ENCODE measurements at places on chromosomes 1 and 21.

DNA sequence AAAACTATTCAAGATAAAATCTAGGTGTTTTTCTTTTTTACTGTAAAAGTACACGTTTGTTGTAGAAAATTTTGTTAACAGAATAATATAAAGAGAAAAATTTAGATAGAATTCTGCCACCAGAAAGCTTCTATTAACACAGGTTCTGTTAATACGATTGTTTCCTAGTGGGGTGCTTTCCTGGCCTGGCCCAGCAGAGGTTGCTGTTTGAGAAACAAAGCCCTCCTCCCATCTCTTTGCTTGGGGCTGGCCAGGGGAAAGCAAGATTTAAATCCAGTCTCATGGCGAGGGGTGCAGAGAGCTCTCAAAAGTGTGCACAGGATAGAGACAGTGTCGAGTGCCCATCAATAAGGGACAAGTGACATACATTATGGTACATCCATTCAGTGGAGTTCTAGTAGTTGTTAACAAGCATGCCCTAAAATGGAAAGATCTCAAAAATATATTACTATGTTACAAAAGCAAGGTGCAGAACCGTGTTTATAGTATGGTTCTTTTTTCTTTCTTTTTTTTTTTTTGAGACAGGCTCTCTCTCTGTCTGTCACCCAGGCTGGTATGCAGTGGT lies 14.6 kb upstream of the ACBD3 start:
- no peak for DNase-seq

- DNase-seq, result no peak
These were observed 7.8 kb upstream of the ACTRT2 start for GRCh38 chr1:3013371-3014049.

DNA sequence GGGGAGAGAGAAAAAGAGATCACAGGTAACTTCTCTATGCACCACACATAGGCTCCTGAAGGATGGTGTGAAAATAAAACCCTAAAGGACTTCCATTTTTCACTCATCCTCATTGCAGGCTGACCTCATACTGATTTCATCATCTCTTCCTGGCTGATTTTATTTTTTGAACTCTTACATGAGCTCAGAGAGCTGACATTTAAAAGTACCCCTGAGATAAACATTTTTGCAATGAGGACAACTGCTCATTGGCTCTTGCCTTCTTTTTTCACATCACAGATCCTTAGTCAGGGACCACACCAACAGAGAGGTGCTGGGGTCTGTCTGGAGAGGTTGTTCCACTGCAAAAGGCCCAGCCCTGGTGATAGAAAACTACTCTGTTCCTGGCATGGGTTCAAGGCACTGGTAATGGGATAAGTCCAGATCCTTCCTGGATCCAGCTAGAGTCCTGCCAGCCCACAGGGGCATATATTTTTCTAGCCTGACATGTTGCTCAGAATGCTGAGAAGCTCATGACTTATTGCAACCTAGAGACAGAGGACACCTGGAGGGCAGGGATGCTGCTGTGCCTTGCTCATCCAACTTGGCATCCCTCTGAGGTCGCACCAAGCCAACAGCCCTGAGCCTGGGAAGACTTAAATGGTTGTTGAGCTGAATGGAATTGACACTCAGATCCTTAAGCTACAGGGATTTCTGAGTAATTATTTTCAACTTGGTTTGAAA lies 360.0 kb downstream of the HHAT start:
- DNase-seq, result no peak

GRCh38 chr1:87291107-87291506 lies 37.6 kb upstream of the LMO4 start:
- DNase-seq, result no peak

DNA sequence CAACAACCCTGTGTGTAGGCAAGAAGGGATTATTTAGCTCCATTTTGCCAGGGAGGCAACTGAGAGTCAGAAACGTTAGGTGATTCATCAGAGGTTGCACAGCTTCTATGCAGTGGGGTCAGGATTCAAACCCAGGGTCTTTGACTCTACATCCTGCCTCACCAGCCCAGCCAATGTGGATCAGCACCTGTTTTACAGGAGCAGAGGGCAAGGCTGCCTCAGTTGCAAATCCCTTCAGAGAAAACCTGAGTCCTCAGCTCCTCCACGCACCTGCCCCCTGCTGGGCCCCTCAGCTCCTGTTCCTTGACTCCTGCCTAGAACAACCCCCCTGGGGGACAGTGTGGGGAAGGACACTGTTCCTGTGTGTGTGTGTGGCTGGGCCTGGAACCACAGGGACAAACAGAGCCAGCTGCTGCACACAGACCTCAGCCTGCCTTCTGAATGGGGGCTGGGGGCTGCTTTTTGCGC lies 61.6 kb downstream of the LRRN2 start:
- DNase-seq, result no peak

- DNase-seq, result no peak
These were observed 171.7 kb downstream of the HUNK start for GRCh38 chr21:32044205-32045180.

- DNase-seq, result no peak
These were observed 178.8 kb downstream of the ETS2 start for GRCh38 chr21:38984568-38984967.

DNA sequence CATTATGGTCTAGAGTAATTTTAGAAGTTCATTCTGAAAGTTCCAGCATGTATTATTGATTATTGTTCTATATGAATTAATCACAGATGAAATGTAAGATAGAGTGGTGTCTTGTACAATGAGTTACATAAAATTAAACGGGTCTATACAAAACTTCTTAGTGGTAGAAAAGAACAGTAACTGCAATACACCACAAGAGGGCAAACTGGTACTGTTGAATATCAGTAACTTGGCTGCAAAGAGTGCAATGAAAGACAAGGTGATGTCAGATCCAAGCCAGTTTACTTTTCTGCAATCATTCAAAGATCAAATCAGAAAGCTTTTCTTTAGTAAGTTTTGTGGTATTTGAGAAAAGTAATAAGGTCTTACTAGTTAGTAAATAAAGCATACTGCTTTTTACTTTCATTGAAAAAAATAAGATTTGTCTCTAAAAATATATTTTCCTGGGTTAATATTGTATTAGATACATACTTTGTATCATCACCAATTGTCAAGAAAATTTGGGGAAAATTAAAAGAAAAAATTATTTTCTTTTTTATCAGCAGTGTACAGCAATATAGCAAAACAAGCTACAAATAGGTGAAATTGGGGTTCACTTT lies 66.4 kb upstream of the BTG3 start:
- peak; percentile 6 for DNase-seq

- DNase-seq, result no peak
These were observed 78.2 kb upstream of the IFFO2 start for GRCh38 chr1:19034721-19035120.

DNA sequence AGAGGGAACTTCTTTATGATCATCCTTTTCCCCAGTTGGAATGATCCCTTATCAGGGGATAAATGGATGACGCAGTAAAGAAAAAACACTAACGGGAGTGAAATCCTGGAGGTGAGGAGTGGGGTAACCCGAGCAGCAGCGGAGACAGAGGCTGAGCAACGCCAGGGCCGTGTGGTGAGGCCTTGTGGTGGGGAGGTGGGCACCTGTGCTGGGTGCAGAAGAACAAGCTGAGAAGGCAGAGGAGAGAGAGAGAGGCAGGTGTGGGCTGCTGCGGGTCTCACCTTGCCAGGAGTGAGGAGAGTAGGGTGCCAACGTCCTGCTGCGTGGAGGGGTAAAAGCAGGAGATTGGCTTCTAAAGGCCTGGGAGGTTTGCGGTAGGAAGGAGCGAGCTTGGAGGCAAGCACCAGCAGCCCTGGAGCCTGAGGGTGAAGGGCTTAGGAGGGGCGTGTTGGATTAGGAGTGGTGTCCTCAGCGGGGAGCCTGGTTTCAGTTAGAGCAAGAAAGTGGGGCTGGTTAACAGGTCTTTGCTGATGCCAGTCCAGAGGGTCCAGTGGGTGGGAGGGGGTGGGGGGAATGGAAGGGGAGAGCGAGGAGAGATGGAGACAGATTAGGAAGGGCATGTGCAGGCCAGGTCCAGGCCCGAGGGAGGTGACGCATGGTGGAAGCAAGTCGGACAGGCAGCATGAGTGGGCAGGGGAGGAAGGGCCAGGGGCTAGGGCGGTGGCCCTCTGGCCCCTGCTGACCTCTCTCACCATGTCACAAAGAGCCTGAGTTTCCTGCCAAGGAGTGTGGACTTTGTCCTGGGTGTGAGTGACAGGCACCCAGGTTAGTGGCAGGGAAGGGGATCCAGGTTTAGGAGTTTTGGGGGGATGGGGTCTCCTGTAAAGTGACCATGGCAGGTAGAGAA lies 36.7 kb upstream of the LHX4 start:
- DNase-seq, result no peak

GRCh38 chr1:215797859-215798258 lies 230.8 kb downstream of the KCTD3 start:
- no peak for DNase-seq

DNA sequence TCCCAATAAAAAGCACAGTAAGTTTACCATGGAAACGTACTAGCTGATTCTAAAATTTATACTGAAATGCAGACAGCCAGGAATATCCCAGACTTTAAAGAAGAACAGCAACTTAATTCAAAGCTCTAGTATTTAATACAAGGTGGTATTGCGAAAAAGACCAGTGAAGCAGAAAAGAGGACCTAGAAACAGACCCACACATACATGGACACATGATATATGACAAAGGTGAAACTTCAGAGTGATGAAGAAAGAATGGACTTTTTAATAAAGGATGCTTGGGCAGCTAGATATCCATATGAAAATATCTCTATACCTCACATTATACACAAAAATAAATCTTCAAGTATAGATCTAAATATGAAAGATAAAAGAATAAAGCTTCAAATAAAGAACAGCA lies 62.6 kb downstream of the COP1 start:
- DNase-seq, result no peak

DNA sequence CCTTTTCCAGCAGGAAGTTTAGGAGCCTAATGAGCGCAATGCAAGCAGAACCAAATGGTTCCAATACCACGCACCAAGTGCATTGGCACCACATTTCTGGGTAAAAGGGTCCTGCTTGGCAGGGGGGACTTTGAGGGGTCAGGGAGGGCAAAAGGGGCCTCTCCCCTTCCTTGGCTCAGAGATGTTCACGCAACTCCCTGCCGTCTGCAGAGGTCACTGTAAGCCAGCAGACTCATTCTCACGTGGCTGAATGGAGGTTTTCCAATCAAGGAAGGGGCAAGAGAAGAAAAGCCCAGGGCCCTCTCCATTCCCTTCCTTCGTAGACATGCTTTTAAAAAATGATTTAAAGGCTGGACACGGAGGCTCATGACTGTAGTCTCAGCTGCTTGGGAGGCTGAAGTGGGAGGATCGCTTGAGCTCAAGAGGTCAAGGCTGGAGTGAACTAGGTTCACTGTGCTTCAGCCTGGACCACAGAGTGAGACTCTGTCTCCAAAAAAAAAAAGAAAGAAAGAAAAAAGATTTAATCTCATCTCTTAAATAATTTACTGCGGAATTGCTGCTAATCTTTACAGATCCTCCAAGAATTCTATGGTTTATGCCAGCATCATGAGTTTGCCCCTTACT lies 80.3 kb downstream of the RUNX3 start:
- no peak for DNase-seq

GRCh38 chr1:201902198-201902597 lies 13.5 kb downstream of the SHISA4 start:
- DNase-seq, result no peak

GRCh38 chr1:181501612-181502011 lies 18.3 kb downstream of the CACNA1E start:
- no peak for DNase-seq

Data from activated CD4-positive, CD25-positive, alpha-beta regulatory T cell treated with anti-CD3 and anti-CD28 coated beads, Interleukin-2, amount 50 U/mL, for 16 hours (primary cell).